ENCODE measurements at places on chromosomes 3 and 15. TPM values are rescaled to one million over a fixed set of nuclear protein-coding genes. Genes with fewer than 3 reads are reported as not detected.

CORO2B gene
- polyA plus RNA-seq: 7.7 TPM

PRKAR2A gene
- 15.3 TPM for polyA plus RNA-seq

FMN1 gene
- 3.5 TPM for polyA plus RNA-seq

GABRA5 gene
- polyA plus RNA-seq: 0.25 TPM

STXBP5L gene
- polyA plus RNA-seq: not detected

ADIPOQ gene
- polyA plus RNA-seq: not detected

SH2D7 gene
- polyA plus RNA-seq: not detected

CERS3 gene
- polyA plus RNA-seq: not detected

CCDC191 gene
- 1.9 TPM for polyA plus RNA-seq

KNL1 gene
- 3.9 TPM for polyA plus RNA-seq

DNA sequence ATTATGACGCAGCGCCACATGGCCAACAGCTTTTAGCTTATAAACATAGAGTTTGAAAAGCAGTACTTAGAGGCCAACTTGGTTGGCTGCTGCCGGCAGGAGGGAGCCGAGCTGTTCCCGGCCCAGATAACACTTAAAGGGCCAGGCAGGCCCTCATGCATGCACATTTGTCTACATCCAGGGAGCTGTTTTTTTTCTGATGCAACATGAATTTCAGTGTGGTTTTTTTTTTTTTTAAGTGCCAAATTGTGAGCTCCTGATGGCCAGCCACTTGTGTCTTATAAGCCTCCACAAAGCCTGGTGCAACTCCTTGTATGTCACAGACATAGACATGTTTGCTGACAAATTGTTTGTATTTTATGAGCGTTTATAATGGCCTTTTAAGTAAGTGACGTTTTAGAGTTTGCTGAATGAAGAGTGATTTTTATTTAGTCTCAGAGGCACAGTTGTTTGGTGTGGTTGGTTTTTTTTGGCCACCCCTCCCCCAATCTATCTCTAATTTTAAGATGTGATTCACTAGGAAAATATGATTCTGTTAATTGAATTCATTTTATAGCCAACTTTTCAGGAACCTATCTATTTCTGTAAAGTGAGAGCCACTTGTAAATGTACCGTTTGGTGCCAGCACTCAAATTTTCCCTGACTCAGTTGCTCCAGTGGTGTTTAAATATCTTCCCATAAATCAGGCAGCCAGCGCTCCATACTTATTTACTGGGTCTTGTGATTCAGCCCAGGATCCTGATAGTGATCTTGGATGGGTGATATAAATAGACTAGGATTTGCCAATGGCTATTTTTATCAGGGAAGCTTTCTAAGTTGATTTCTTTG, 134.3 kb downstream of the VGLL4 start:
- peak; percentile 76 for DNase-seq

DNA sequence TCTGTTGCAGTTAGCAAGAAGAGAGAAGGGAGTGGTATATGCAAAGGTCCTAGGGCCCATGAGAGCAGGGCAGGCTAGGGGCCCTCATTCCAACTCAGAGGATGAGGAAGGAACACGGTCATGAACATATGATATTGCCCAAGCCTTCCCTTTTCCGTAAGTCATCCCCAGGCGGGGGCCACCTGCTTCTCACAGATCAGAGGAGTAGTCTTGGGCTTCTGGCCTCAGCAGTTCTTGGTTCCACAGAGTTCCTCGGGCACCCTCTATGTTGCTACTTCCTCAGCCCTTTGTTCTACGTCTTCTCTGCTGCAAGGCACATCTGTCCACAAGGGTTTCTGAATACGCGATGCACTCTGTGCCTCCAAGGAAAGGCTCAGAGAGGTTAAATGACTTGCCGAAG, 25.3 kb downstream of the EPHB3 start:
- DNase-seq: no peak

- no peak for DNase-seq
These were observed 111.0 kb downstream of the SEMA5B start for GRCh38 chr3:122916580-122916979.

DNA sequence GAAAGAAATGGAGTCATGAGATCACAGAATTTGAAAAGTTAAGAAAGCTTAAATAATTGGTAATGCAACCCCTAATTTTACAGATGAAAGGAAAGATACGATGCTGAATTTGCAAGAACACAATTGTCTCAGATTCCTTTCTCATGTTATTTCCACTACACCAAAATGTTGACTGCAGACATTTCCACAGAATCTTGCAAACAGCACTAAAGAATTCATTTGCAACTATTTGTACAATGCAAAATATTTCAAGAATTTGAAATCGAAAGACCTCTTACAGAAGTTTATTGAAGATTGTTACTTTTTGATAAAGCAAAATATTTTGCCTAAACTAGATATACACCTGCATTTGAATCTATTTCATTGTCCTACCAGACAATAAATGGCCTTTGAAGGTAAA, 194.1 kb upstream of the KCNMB2 start:
- DNase-seq: no peak

GRCh38 chr3:161549261-161549660, 52.7 kb downstream of the OTOL1 start:
- DNase-seq: no peak

- DNase-seq: peak; percentile 98
These were observed 57.0 kb upstream of the NR2F2 start for GRCh38 chr15:96273317-96274086.

GRCh38 chr15:33278816-33279612, 31.8 kb upstream of the RYR3 start:
- peak; percentile 19 for DNase-seq

- no peak for DNase-seq
These were observed 662.3 kb downstream of the NAALADL2 start for GRCh38 chr3:175521406-175521805.

DNA sequence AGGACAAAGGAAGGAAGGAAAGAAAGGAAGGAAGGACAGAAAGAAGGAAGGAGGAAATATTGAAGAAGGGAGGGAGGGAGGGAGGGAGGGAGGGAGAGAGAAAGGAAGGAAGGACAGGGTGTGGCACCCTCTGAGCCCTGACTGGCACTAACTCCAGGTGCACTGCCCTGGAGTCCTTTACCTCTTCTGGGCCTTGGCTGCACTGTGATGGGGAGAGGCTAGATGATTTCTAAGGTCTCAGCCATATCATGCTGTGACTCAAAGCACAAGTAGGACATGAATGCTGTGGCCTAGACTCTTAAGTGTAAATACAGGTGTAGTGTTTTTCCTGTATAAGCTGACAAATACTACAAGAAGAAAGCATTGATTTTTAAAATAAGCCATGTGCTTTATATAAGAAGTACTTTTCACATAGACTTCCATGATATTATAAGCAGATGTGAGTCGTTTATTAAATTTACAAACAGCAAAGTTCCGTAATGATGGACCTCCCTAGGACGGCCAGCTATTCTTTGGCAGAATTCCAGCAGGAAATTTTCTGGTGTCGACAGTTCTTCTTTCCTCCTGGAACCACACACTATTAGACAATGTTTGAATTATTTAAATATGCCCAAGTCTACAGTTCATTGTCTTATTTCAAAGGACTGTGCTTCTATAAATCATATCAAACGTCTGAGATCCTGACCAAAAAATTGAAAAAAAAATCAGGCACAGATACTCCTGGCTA, 213.8 kb upstream of the C2CD4B start:
- no peak for DNase-seq

DNA sequence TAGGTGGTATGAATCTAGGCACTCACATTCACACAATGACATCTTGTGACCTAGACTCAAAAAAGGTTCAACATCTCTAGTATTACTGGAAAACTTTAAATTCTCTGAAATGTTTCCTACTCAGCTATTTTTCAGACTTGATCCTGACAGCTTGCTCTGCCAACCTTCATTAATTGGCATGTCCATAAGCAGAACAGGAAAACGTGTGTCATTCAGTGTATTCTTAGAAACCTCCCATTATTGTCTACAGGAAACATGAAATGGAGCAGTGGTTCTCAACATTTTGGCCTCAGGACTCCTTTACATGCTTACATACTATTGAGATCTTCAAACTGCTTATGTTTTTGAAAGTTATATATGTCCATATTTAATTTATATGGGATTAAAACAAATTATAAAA, 363.2 kb downstream of the NAALADL2 start:
- DNase-seq: no peak

DNA sequence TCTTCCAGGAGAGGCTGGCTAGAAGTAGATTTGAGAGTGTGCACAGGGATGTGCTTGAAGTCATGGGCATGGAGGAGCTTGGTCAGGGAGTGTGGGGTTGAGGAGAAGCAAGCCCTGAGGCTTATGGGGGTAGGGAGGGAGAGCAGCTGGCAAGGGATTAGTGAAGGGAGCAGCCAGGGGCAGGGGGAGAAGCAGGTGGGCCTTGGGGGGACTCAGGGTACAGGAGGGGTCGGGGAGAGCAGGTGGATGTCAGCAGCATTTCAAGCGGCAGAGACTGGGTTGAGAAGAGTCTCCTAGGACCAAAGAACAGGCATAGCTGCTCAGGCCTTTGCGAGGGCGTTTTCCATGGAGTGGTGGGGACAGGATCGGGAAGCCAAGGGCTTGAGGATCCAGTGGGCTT, 3.4 kb upstream of the LMAN1L start:
- no peak for DNase-seq

DNA sequence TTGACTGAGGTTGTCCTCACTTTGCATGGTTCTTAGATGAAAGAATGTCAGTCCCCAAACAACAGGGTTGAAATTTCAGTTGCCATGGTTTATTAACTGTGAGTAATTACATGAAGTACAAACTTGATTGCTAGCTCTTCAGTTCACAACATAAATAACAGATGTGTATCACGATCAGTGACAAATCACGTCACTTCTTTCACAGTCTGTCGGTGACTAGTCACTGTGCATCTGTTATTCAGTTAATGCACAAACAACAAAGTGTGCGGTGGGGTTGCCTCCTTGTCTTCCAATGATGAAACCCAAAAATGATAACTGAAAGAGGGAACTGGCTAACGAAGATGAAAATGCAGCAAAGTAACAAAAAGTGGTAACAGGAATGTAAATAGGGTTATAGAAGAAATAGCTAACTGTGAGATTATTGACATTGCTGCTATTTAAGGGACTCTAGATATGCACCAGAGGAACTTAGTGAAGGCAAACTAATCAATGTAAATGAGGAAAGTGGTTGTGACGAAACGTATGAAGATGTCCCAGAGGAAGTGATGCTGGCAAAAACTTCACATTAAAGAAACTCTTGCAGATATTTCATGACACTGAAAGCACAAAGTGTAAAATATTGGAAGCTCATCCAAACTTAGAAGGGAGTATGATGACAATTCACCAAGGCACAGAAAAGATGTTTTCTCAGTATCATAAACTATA, 159.3 kb downstream of the WDR76 start:
- no peak for DNase-seq

DNA sequence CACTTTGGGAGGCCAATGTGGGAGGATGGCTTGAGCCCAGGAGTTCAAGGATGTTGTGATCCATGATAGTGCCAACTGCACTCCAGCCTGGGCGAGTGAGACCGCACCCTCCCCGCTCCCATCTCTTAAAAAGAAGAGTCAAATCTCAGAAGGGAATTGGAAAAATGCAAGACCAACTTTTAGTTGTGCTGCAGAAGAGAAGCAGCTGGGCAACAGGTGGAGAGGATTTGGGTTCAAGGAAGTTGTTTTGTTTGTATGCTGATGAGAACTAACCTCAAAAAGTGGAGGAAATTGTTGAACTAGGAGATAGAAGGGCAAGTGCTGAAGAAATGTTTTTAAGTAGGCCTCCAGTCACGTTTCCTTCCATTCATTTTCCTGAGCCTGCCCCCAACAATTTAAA, 12.8 kb upstream of the PDCD7 start:
- DNase-seq: no peak

DNA sequence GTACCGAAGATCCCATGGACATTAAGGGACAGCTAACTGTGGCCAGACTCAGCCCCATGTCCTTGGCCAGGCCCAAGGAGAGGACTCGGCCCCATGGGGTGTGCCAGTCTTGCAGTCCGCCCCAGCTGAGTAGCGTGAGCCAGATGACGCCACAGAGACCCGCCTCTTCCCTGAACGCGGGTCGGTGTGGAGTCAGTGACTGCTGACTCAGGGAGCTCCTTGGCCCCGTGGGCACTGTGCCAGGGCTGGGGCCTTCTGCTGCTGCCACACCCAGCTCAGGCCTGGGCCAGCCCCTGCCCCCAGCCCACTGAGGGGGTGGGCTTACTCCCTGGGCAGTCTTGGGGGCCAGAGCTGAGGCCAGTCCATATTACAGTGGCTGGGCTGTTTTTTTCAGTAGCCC, 52.8 kb downstream of the PLXNA1 start:
- peak; percentile 14 for DNase-seq

DNA sequence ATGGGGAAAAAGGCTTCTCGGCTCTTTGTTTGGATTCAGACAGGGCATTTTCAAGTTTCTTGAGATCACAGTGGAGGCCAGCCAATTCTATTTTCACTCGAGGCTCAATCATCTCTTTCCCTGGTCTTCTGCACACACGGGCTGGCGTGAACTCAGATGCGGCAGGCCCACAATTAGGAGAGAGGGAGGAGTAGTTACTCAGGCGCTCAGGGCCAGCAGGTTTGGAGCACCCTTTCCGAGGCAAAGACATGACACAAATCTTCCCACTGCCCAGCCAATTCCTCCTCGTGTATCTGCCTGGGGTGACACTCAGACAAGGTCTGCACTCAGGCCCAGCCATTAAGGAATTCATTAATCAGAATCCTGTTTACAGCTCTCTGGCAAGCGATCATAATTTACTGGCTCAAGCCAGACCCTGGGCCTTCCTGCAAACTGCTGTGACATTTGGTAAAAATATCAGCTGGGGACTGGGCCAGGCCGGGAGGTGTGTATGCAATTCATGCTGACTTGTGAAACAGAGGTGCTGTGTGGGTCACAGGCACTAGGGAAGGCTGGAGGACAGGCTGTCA, 68.1 kb upstream of the TLE3 start:
- DNase-seq: no peak

DNA sequence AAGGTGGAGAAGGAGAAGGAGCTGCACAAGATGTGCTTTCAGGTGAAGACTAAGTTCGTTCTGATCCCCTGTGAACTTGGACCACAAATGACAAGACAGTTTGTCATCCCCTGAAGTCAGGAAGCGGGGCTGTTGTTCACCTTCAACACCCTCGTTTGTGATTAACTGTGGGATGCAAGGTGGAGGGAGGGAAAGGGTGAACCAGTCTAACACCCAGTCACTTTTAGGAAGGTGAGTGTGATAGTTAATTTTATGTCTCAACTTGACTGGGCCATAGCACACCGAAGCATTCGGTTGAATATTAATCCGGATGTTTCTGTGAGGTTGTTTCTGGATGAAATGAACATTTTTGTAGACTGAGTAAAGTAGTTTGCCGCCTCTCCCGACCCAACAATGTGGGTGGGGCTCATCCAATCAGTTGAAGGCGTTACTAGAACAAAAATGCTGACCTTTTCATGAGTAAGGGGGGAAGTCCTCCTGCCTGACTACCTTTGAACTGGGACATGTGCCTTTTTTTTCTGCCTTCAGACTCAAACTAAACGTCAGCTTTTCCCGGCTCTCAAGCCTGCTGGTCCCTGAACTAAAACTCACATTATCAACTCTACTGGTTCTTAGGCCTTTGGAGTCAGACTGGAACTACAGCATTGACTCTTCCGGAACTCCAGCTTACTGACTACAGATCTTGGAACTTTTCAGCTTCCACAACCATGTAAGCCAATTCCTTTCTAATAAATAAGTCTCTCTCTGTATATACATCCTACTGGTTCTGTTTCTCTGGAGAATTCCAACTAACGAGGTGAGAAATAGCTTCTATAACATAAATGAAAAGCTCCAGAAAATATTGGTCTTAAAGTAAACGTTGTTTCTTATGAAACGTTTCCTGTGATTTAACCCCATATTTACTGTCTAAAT, 264.0 kb upstream of the SLITRK3 start:
- DNase-seq: no peak

- no peak for DNase-seq
These were observed 148.9 kb downstream of the DPH6 start for GRCh38 chr15:35397027-35397426.

- DNase-seq: no peak
These were observed 88.9 kb upstream of the FEZF2 start for GRCh38 chr3:62462104-62462762.

- DNase-seq: no peak
These were observed 334.9 kb upstream of the NR2F2 start for GRCh38 chr15:95995375-95996168.

Data from BJ (cell line).